ENCODE measurements at places on chromosomes 1 and 21.

GRCh38 chr21:15823486-15824150, 93.8 kb downstream of the USP25 start:
- no peak for DNase-seq

DNA sequence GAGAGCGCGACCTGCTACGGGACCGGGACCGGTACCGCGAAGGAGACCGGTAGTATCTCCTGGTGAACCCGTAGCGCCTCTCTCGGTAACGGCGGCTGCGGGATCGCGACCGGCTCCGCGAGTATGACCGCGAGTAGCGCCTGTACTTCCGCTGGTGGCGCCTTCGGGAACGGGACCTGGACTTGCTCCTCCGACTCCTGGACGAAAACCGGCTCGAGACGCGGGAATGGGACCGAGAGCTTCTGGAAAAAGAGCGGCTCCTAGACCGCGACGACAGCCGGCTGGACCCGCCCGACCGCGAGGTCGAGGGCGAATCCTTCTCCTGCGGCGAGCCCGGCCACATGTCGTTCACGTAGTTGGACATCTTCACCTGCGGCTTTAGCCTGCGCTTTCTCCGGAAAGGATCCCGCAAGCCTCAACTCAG, 642 bp downstream of the RSRP1 start:
- DNase-seq = peak; percentile 20

GRCh38 chr1:172484252-172484651, 40.4 kb upstream of the PIGC start:
- DNase-seq = no peak

- DNase-seq = no peak
Observed at GRCh38 chr1:105591681-105592080, 1464.8 kb upstream of the PRMT6 start.

- DNase-seq = no peak
Observed at GRCh38 chr1:64116537-64116936, 86.9 kb upstream of the UBE2U start.

GRCh38 chr1:181919542-181919941, 142.0 kb downstream of the ZNF648 start:
- no peak for DNase-seq

DNA sequence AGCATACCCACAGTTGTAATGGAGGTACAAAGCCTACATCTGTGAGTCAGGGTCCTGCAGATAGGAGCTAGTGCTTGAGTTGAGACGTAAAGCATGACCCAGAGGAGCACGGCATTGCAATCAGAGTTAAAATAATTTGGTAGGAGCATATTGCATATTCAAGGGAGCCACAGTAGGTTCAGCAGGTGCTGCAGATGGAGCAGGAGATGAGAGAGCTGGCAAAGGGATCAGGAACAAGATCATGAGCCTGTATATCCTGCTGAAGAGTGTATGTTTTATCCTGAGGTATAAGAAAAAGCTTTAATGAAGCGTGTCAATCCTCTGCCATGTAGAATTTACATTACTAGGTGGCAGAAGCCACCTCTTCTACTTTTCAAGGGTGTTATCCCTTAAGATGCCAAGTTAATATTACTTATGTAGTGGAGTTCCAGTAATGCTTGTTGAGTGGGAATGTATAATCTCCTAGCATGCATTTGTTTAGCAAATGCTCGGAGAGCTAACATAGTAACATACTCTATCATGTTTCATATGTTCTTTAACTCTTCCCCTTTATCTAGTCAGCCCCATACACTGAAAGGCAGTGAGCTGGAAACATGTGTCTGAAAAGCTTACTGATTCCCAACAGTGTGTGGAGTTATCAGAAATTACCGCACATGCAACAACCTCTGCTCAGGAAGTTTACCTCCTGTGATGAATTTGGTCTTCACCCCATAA, 300.3 kb downstream of the GRIK1 start:
- no peak for DNase-seq

DNA sequence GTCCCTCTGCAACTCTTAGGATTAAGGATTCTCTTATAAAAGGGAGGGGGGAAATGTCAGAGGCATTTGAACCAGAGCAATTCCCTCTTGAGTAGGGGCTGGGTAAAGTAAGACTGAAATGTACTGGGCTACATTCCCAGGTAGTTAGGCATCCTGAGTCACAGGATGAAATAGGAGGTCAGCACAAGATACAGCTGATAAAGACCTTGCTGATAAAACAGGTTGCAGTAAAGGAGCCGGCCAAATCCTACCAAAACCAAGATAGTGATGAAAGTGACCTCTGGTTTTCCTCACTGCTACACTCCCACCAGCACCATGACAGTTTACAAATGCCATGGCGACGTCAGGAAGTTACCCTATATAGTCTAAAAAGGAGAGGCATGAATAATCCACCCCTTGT, 14.3 kb upstream of the COX20 start:
- no peak for DNase-seq

- no peak for DNase-seq
Observed at GRCh38 chr1:98316286-98316905, 345.1 kb upstream of the SNX7 start.

DNA sequence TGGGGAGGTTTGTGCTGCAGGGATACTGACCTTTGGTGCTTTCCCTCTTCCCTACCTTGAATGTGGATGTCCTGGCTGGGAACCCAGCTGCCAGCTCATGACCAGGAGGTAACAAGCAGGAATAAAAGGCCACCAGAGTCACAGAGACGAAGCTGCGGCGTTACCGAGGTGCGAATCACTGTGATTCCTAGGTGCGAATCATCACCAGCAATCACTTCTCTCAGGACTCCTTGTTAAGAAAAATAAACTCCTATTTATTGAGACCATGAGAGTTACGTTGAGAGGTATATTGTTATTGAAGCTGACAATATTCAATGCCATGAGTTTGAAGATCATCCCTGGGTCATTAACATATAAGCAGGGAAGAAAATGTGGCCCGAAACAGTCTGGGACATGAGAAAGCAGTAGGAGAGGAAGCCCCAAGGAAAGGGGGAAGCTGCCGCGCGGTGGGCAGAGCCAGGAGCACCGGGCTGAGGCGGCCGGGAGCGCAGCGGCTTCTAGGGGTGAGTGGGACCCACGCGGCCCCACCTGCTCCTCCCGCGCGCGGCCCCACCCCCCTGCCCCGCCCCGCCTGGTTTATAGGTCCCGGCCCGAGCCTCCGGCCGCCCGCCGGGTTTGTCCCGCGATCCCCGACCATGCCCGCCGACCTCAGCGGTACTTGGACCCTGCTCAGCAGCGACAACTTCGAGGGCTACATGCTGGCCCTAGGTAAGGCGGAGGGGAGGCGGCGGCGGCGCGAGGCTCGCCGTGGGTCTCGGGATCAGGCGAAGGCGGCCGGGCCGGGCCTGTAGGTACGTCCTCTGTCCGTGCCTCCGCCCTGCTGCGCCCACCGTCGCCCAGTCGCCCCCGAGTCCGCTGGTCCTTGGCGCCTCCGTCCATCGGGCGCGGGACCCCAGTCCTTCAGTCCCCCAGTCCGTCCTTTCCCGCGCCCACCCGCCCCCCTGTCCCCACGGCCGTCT, at the start of gene RBP7:
TSS of gene RBP7 (plus strand) at position 605 of the 959 bp plus-strand sequence. CDS start at position 636, 31 bp downstream.
- DNase-seq = no peak

- DNase-seq = no peak
Observed at GRCh38 chr1:100469578-100469977, 68.4 kb upstream of the GPR88 start.

- peak; percentile 40 for DNase-seq
Observed at GRCh38 chr1:12143631-12144155, 23.1 kb upstream of the TNFRSF1B start.

DNA sequence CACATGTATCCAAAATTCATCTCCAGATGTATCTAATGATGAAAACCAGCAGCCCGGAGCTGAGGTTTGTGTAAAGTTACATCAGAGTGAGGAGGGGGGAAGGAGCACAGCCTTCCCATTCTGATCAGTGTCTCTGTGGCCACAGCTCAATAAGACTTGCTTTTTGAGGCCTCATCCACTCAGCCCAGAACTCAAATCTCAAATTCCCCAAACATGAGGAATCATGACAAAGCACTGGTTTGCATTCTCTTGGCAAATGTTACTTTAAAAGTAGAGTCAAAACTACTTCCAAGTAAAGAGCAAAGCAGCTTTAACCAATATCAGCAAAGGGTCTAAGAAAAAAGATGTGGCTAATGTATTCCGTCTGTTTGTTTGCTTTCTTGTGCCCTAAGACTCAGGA, 30.9 kb downstream of the CCN1 start:
- no peak for DNase-seq

DNA sequence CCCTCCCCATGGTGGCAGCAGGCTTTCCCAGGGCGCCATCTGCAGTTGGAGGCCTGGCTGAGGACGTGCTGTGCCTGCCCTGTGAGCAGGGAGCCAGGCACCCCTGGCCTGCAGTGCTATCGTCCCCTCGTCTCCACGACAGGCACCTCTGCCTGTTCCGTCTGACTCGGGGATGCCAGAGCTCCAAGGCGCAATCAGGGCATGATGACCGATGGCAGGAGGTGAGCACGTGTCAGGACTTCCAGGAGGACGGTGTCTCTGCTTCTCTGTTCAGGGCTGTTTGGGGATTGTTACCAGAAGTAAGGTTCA, 125.2 kb downstream of the PCBP3 start:
- DNase-seq = no peak

- no peak for DNase-seq
Observed at GRCh38 chr1:175195281-175195680, 2.7 kb upstream of the KIAA0040 start.

- no peak for DNase-seq
Observed at GRCh38 chr1:7103874-7104273, 318.6 kb downstream of the CAMTA1 start.

DNA sequence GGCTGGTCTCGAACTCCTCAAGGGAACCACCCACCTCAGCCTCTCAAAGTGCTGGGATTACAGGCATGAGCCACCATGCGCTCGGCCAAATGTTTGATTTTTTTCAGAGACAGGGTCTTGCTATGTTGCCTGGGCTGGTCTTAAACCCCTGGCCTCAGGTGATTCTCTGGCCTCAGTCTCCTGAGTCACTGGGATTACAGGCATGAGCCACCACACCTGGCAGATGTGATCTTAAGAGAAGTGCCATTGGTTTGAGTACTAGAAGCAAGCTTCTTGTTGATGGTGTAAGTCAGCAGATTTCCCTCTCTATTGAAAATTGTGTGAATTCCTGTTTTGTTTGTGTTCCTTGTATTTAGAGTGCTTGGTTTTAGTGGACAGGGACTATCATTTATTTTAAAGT, 5.2 kb downstream of the CAP1 start:
- no peak for DNase-seq
